Upper lobe of left lung (tissue), 6 donors: ENCODE measurements at places on chromosomes 4 and X. TPM values are rescaled to one million over a fixed set of nuclear protein-coding genes. Genes with fewer than 3 reads are reported as not detected.

NIPAL1 gene
- 5.6 TPM for total RNA-seq

MAGED4 gene
- 1.4 TPM for total RNA-seq

SH3RF1 gene
- 28.3 TPM for total RNA-seq

KDR gene
- 40.6 TPM for total RNA-seq

YY2 gene
- total RNA-seq, result 1.3 TPM

PAGE2 gene
- total RNA-seq, result not detected

CACNA1F gene
- 2.1 TPM for total RNA-seq

SOD3 gene
- total RNA-seq, result 119 TPM

ARL9 gene
- not detected for total RNA-seq

PABPC5 gene
- total RNA-seq, result 0.76 TPM

LRRC66 gene
- total RNA-seq, result not detected

- no peaks in the 10 kb centered on the region for H3K4me1 ChIP-seq
- DNase-seq, result no peak
- H3K27me3 ChIP-seq, result no peaks in the 10 kb centered on the region
- peak overlapping the region; percentile 35 for H3K27ac ChIP-seq
- no peak overlapping the region for H3K4me3 ChIP-seq
- no peaks in the 10 kb centered on the region for H3K36me3 ChIP-seq
Measured at GRCh38 chrX:71111921-71112431, 599 bp upstream of the IL2RG start.

DNA sequence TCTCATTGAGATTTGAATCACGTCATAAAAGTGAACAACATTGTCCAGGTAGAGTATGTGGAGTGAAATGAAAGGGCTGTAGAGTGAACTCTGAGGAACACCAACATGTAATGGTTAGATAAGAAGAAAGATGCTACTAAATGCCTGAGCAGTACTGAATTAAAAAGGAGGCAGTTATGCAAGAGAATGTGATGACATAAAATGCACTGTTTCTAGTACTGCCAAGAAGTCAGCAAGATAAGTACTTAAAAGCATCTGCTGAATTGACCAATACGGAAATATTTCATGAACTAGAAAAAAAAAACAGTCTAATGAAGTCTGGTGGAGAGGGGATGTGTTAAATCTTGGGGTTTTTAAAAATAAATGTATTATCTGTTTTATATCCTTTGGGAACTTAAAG is 583.8 kb upstream of the GALNT7 start:
- no peaks in the 10 kb centered on the region for H3K36me3 ChIP-seq
- H3K4me3 ChIP-seq, result no peak overlapping the region
- H3K27ac ChIP-seq, result no peak overlapping the region
- DNase-seq, result no peak
- H3K4me1 ChIP-seq, result no peaks in the 10 kb centered on the region

- H3K27ac ChIP-seq, result no peak overlapping the region
- no peaks in the 10 kb centered on the region for H3K27me3 ChIP-seq
- no peak for DNase-seq
- H3K4me1 ChIP-seq, result no peaks in the 10 kb centered on the region
- H3K4me3 ChIP-seq, result no peak overlapping the region
Measured at GRCh38 chrX:1152090-1152489, 60.4 kb downstream of the CRLF2 start.

DNA sequence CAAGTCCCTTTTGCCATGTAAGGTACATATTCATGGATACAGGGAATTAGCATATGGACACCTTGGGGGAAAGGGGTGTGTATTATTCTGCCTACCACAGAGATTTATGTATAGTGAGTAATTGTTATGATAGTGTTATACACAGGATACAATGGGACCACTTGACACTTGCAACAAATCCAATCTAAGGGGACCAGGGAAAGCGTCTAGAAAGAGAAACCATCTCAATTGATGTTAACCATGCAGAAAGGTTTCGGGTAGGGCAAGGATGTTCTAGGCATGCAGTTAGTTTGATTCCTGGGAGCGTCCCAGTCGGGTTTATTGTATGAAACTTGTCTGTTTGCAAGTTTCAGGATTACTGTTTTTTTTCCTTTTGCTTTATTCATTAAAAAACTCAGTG is 34.2 kb downstream of the MMRN1 start:
- no peaks in the 10 kb centered on the region for H3K27me3 ChIP-seq
- H3K27ac ChIP-seq, result no peak overlapping the region
- H3K4me1 ChIP-seq, result no peaks in the 10 kb centered on the region
- H3K36me3 ChIP-seq, result no peaks in the 10 kb centered on the region

GRCh38 chr4:16739997-16740624 is 158.3 kb downstream of the LDB2 start:
- no peaks in the 10 kb centered on the region for H3K36me3 ChIP-seq
- no peaks in the 10 kb centered on the region for H3K4me1 ChIP-seq
- no peak overlapping the region for H3K27ac ChIP-seq
- no peaks in the 10 kb centered on the region for H3K27me3 ChIP-seq

GRCh38 chr4:92450694-92451093 is 146.9 kb downstream of the GRID2 start:
- no peak for DNase-seq
- no peaks in the 10 kb centered on the region for H3K4me1 ChIP-seq
- H3K4me3 ChIP-seq, result no peak overlapping the region

- H3K4me3 ChIP-seq, result no peak overlapping the region
- no peaks in the 10 kb centered on the region for H3K4me1 ChIP-seq
- no peaks in the 10 kb centered on the region for H3K36me3 ChIP-seq
Measured at GRCh38 chrX:74550295-74550802, 64.1 kb downstream of the RLIM start.

DNA sequence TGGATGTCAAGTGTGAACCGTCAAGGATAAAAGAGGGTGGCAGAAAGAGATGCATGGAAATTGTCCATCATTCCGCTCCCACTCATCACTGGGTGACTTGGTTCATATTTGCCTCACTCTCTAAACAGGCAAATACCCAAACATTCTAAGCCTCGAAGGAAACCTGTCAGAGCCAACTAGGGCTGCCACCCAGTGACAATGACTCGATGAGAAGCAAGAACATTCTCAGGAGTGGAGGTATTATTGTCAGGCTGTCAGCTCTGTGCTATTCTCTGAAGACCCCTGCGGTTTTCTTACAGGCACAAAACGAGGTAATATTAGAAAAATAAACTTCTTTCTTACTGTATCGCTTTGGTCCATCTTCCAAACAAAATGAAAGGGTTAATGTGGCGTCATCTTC is 139.6 kb downstream of the LDB2 start:
- DNase-seq, result no peak
- H3K27me3 ChIP-seq, result no peaks in the 10 kb centered on the region
- no peak overlapping the region for H3K27ac ChIP-seq
- H3K4me3 ChIP-seq, result no peak overlapping the region
- H3K4me1 ChIP-seq, result peaks cover 3% of the 10 kb centered on the region
- no peaks in the 10 kb centered on the region for H3K36me3 ChIP-seq

GRCh38 chr4:156169011-156169410 is 215.3 kb upstream of the CTSO start:
- H3K27me3 ChIP-seq, result no peaks in the 10 kb centered on the region
- no peak overlapping the region for H3K4me3 ChIP-seq
- no peak overlapping the region for H3K27ac ChIP-seq
- H3K36me3 ChIP-seq, result no peaks in the 10 kb centered on the region
- no peak for DNase-seq

DNA sequence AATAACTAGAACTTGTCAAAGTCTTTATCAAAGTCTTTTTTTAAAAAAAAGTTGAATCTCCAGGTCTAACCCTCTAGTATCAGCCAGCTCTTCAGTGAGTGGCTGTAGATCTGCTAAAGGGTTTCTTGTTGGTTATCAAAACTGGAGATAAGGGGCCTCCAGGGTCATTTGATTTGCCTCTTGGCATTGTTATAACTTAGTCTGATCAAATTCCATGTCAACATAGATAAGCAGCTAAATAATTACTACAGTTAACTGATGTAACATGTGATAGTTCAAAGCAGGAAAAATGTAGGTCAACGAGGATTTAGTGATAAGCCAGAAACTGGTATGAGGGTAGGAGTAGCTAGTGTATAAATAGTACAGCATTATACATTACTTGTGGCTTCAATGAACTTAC is 465.1 kb downstream of the PDHA2 start:
- no peak for DNase-seq
- H3K4me3 ChIP-seq, result no peak overlapping the region
- no peak overlapping the region for H3K27ac ChIP-seq
- H3K4me1 ChIP-seq, result no peaks in the 10 kb centered on the region
- H3K27me3 ChIP-seq, result no peaks in the 10 kb centered on the region

DNA sequence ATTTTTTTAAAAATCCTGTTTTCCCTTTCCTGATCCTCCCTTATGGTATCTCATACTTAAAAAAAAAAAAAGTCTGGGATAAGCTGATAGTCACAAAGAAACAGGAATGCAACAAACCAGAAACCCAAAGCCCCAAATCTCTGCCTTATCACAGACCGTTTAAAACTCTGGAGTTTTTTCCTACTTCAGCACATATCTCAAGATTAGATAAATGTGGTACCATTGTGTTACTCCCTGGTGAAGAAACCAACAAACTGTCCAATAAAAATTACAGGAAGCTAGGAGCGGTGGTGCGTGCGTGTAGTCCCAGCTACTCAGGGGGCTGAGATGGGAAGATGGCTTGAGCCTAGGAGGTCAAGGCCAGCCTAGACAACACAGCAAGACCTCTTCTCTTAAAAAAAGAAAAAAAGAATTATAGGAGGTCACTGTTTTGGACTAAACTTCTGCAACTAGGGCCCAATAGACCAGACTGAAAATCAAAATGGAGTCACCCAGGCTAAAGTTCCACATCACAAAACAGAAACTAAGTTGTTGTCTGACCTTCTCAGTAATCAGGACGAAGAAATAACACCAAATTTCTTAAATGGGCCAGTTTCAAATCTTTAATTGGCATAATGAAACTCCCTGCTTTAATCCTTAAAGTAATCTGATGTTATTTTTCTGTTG is 51.9 kb downstream of the RBM47 start:
- no peaks in the 10 kb centered on the region for H3K27me3 ChIP-seq
- peak overlapping the region; percentile 85 for H3K27ac ChIP-seq
- no peak overlapping the region for H3K4me3 ChIP-seq
- peaks cover 24% of the 10 kb centered on the region for H3K4me1 ChIP-seq

DNA sequence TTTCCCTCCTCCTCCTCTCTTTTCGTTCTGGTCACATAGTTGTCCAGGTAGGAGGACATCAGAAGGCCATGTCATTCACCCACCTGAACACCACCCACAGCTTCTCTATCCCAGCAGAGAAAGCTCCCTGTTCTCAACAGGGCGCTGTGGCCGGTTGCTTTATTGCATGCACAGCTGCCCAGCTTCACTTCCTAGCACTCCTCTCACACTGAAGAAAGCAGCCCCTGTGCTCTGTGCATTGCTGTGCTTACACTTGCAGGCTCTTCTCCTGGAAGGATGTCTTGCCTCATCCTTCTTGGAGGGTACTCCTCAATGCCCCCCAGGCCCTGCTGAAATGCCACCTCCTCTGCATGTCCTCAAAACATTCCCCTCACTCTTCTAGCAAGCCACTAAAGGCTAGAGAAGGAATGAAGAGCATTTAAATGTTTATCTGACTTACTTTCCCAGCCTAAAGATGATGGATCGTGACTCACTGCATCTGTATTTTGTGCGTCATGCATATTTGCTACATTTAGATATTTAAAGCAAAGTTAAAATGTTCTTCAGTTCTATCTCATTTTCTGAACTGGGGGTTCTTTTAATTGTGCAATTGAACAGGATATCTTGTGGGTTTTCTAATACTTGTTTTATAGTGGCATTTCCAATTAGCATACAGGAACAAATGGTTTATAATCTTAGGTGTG is 186.4 kb upstream of the PUDP start:
- no peaks in the 10 kb centered on the region for H3K4me1 ChIP-seq
- no peaks in the 10 kb centered on the region for H3K36me3 ChIP-seq
- no peak overlapping the region for H3K27ac ChIP-seq
- no peak overlapping the region for H3K4me3 ChIP-seq
- H3K27me3 ChIP-seq, result no peaks in the 10 kb centered on the region

GRCh38 chr4:6925357-6925836 is 15.8 kb downstream of the TBC1D14 start:
- H3K36me3 ChIP-seq, result peaks cover 6% of the 10 kb centered on the region
- H3K4me3 ChIP-seq, result no peak overlapping the region
- H3K27ac ChIP-seq, result peak overlapping the region; percentile 59
- H3K4me1 ChIP-seq, result peaks cover 51% of the 10 kb centered on the region
- no peak for DNase-seq
- H3K27me3 ChIP-seq, result no peaks in the 10 kb centered on the region

DNA sequence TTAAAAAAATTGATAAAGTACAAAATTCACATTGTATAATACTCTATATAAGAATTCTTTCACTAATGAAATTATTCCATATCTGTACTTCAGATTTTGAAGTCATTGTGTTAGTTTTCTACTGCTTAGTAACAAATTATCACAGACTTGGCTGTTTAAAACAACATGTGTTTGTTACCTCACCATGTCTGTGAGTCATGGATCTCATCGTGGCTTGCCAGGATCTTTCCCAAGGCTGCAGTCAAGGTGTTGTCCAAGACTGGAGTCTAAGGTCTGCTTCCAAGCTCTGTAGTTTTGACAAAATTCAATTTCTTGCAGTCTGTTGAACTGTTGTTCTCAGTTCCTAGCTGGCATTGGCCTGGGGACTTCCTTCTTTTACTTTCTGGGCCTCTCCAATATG is 1286.9 kb downstream of the ADGRL3 start:
- no peaks in the 10 kb centered on the region for H3K27me3 ChIP-seq
- no peak overlapping the region for H3K27ac ChIP-seq
- no peak overlapping the region for H3K4me3 ChIP-seq
- no peaks in the 10 kb centered on the region for H3K36me3 ChIP-seq
- DNase-seq, result no peak

DNA sequence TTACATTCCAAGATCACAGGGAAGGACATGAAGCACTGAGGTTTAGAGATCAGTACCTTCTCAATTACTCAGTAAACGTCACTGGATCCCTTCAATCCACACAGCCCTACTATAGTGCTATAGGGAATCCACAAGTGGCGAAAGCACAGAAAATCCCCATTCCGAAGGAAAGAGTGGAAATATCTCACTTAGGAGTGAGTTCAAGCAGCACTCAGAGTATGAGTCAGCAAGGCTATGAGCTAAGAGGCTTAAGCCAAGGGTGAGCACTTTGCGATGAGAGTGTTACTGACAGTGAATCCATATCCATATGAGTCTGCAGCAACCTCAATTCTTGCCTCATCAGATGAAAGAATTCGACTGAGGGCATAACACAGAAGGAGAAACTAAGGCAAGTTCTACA is 165.1 kb downstream of the VSIG4 start:
- no peak for DNase-seq
- no peaks in the 10 kb centered on the region for H3K4me1 ChIP-seq
- no peak overlapping the region for H3K4me3 ChIP-seq
- H3K27ac ChIP-seq, result no peak overlapping the region
